Esophagus squamous epithelium (tissue), 5 donors: ENCODE measurements at places on chromosomes 16 and 17. TPM values are rescaled to one million over a fixed set of nuclear protein-coding genes. Genes with fewer than 3 reads are reported as not detected.

GRCh38 chr17:72139212-72139611, 18.4 kb downstream of the SOX9 start:
- no peak for DNase-seq

GRCh38 chr17:42153919-42154742, 658 bp downstream of the RAB5C start:
- DNase-seq = no peak

The PPP1R27 gene
- not detected for total RNA-seq

- no peak for DNase-seq
These were observed 91.8 kb downstream of the FOXL1 start for GRCh38 chr16:86669937-86670749.

- DNase-seq = no peak
These were observed 219.2 kb downstream of the C16orf78 start for GRCh38 chr16:49592546-49593423.

The ASPSCR1 gene
- 14.6 TPM for total RNA-seq

DNA sequence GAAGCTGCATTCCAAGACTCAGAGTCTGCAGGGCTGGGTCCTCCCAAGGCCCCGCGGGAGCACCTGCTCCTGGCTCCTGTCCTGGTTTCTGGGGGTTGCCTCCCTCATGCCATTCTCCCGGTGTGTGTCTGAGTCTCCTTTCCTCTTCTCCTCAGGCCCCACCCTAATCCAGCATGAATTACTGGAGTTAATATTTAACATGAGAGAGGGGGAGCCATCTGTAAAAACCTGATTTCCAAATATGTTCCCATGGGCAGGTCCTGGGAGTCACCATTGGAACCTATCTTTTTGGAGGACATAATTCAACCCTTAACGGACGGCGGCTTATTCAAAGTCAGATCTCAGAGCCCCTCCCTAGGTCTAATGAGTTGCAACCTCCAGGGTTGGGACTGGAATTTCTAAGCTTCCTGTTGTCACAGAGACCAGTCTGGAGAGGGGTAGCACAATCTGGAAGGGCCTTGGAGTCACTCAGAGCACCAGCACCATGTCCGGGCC, 5.4 kb downstream of the C17orf99 start:
- DNase-seq = no peak

GRCh38 chr16:19379838-19380237, 37.8 kb upstream of the TMC5 start:
- no peak for DNase-seq

GRCh38 chr17:41965694-41966462, 717 bp upstream of the CNP start:
- no peak for DNase-seq

DNA sequence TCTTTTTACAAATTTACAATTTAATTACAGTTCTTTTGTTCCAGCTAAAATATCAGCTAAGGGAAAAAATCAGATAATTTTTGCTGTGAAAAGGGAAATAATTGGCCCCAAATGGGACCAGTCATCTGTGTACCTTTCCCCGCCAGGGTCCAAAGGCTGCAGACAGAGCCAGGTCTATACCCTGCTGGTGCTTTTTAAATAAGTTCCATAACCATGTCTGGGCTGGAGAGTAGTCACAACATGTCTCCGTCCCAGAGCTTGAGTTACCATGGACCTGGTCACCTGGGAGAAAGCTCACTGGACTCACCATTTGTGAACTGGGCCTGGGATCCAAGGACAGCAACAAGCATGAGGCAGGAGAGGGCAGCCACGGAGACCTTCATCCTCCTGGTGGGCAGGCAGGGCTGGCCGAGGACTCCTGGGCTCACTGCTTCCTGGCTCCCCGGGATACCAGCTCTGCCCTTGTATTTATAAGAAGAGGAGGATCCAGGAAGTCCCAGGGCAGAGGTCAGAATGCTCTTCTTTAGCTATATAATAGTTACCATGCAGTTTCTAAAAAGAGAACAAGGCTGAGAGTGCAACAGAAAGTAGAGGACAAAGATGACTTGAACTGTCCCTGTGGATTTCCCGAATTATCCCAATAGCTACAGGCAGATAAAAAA, at the start of gene CCL15:
Gene CCL15 (minus strand): TSS at position 444 of the 662 bp plus-strand sequence. CDS start 61 bp downstream, at position 383.
- DNase-seq = no peak

The ITGAL gene
- 4.4 TPM for total RNA-seq

The USP36 gene
- total RNA-seq = 38.9 TPM

- no peak for DNase-seq
These were observed 89.4 kb downstream of the CHD9NB start for GRCh38 chr16:52963212-52963854.

The TAOK2 gene
- 30.5 TPM for total RNA-seq

The COASY gene
- 34.1 TPM for total RNA-seq

GRCh38 chr17:36011201-36011600, 6.6 kb downstream of the CCL23 start:
- no peak for DNase-seq

DNA sequence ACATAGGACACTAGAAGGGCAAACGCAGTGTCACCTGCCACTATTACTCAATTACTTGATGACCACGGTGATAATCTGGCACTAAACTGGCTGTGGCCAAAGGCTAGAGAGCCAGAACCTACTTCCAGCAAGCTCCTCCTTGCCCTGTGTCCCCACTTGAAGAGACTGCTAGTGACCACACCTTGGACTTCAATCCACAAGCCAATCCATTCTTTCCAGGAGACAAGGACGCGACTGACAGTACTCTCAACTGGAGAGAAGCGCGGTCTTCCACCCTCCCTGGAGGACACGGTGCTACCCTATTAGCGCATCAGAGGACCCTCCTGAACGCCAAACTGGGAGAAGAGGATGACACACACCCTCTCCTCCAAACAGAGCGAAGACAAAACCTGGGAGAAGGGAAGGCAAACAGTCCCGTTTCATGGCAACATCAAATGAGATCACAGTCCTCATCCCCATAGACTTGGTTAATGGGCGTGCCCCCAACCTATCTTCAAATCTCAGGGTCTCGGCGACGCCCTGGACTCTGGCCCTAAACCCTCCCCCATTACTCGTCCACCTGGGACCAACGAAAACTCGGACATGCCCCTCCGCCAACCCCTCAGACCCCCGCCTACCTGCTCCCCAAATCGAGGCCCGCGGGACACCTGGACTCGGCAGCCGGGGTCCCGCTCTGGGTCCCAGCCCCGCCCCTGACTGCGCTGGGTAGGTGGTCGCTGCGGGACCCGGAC, 508 bp downstream of the FLCN start:
- DNase-seq = no peak

DNA sequence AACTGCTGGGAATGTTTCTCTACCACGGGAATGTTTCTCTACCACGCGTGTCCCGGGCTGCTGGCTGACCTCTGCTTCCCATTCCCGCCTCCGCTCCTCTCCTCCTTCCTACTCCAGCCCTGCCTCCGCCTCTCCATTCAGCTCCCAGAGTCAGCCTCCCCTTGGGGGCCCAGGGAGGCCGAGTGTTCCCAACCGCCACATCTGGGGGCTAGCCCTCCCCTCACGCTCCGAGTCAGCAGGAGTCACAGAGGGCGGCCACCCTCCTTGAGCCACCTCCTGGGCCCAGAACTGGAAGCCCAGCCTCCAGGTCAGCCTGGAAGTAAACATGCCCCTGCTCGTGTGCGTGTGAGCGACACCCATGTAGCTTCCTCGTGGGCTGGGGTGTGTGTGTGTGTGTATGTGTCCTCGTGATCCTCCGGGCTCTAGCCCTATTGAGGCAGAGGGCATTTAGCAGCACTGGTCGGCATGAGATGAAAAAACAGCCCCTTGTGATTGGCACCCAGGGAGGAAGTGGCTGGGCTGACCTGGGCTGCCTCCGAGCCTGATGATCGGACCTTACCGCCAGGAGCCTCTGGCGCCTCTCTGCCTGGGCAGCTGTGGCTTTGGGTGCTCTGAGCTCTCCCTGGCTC, 7.3 kb downstream of the CYGB start:
- no peak for DNase-seq

DNA sequence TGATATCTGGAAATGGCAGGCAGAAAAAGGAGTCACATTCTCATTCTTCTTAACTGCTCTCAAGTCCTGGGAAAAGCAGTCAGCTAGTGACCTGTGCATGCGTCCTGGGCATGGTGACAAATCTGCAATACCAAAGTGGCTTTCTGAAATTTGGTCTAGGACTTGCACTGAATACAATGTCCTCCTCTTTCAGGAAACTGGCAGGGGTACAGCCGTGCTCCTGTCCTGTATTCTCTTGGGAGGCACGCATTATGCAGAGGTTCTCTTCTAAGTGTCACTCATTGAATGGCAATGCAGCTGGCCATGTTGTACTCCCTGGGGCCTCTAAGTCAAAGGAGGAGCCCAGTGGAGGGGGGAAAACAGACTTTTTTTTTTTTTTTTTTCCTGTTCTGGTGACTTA, 10.6 kb downstream of the PHF12 start:
- DNase-seq = no peak

The TPSD1 gene
- not detected for total RNA-seq

The CDRT15 gene
- total RNA-seq = not detected

- no peak for DNase-seq
These were observed 47.2 kb downstream of the ANKRD11 start for GRCh38 chr16:89442990-89443726.

The CCDC200 gene
- not detected for total RNA-seq
